ENCODE measurements at places on chromosomes 7 and 10.

DNA sequence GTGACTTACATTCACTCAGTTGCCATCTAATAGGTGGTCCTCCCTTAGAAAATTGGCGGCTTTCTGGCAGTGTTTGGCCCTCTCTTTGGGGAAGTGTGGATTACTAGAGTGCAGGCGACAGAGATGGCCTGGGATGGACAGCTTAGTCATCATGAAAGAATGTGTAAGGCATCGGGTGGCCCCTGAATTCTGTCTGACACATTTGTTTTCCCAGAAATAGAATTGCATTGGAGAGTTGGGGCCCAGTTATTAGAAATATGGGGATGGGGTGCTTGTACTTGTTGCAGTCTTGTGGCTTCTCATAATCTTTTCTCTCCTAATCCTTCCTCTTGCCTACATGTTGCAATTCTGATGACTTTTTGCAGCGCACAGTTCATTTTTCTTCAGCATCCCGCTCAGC lies 13.8 kb downstream of the TCF7L2 start:
- no peak for DNase-seq

- DNase-seq: no peak
Observed at GRCh38 chr7:50605059-50605458, 39.9 kb upstream of the DDC start.

GRCh38 chr10:51567271-51567670 lies 132.1 kb downstream of the CSTF2T start:
- no peak for DNase-seq

- no peak for DNase-seq
Observed at GRCh38 chr10:101576211-101576863, 11.7 kb downstream of the POLL start.

DNA sequence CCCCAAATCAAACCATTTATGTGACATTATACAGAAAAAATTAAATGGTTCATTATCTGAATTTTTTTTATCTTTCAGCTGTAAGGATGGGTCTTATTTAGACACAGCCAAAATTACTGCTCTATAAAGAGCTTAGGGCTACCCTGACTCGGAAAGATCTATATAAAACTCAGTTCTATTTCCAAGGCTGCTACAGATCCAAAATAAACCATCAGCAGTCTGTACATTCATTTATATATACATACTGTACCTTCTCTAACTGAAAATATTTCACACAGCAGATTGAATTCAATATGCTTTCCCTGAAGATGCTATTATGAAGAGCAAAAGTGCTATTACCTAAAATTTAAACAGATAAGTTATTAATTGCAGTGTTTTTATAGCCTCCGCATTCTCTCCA lies 287.7 kb upstream of the MYO3A start:
- DNase-seq: no peak
